Urothelium cell line (cell line): ENCODE measurements at places on chromosomes 3 and 15.

- DNase-seq, result peak; percentile 38
These were observed at the start of gene ST8SIA2 for GRCh38 chr15:92393071-92393979. Gene ST8SIA2 (plus strand): TSS chr15:92393881. CDS start chr15:92394065, 184 bp downstream.

- DNase-seq, result no peak
These were observed 7.8 kb downstream of the ADAMTS17 start for GRCh38 chr15:100334015-100334414.

GRCh38 chr15:64232400-64232799, 69.6 kb upstream of the PPIB start:
- peak; percentile 14 for DNase-seq

DNA sequence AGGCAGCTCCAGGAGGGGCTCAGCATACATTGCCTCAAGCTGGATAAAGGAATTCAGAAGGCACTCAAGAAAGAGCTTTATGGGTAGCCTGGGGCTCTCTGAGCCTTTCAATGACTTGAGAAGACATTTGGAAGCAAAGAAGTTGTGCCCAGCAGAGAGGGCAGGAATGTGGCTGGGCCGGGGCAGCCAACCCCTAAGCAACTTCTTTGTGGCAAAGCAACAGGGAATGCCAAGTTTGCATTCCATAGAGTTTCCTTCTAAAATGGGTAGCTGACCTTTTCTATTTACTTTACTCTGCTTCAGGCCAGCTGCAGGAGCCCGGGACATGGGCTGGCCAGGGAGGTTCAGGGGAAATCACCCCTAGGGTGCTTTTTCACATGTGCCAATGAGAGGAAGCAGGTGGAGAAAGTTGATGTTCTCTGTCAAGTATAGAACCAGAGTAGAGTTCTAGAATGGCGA, 45.6 kb downstream of the CCDC12 start:
- no peak for DNase-seq

DNA sequence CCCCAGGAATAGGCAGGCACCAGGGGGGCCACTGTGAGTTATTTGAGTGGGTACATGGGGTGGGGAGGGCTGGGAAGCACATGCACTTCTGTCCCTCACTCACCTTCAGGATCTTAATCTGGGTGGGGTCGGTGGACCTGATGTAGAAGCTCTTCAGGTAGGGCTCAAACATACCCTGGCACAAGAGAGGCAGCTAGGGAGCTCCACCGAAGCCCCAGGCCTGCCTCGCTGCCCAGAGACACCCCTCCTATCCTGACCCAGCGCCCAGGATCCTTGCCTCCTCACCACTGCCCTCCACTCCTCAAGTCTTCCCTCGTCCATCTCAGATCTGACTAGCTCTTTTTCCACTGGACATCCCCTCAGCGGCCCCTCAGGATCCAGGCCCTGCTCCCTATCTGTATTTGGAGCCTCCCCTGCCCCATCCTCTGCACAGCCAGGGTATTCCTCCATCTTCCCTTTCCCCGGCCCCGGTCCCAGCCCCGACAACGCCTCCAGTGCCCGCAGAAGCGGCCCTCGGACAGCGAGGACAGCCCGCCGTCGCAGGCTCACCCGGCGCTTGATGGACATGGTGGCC, 30.0 kb downstream of the AP3B2 start:
- DNase-seq, result no peak

- DNase-seq, result no peak
These were observed 120.0 kb downstream of the SLCO3A1 start for GRCh38 chr15:91973481-91973880.

DNA sequence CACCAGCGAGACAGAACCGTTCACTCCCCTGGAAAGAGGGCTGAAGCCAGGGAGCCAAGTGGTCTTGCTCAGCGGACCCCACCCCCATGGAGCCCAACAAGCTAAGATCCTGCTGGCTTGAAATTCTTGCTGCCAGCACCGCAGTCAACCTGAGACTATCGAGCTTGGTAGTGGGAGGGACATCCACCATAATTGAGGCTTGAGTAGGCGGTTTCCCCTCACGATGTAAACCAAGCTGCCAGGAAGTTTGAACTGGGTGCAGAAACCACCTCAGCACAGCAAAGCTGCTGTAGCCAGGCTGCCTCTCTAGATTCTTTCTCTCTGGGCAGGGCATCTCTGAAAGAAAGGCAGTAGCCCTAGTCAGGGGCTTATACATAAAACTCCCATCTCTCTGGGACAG, 151.0 kb downstream of the MBNL1 start:
- no peak for DNase-seq

DNA sequence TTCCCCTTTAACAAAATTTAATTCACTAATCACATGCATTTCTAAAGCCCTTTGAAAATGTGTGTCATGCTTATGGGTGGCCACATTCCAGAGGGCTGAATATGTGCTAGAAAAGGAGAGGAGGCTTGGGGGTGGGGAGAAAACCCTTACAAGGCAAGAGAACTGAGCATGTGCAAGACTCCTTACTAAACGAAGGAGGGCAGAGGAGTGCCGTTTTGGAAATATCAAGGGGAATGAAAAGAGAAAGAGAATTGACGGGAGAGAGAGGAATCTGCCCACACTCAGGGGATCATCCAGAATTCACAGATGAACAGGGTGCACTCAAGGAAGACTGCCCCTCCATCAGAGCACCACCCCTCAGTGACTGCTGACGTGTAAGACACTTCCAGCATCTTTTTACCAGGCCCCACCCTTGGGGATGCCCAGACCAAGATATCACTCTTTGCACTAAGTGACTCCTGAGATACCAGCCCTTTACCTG, 37.9 kb upstream of the TSC22D2 start:
- peak; percentile 69 for DNase-seq

DNA sequence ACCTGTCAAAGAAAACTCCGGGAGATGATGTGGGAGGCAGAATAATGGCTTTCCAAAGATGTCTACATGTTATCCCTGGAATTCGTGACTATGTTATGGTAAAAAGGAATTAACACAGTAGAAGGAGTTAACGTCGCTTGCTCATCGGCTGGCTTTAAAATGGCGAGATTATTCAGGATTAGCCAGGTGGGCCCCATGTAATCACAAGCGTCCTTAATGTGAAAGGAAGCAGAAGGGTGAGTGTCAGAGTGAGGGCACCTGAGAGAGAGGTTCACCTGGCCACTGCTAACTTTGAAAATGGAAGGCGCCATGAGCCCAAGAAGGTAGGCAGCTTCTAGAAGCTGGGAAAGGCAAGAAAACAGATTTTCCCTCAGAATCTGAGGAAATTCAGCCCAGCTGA, 557.2 kb downstream of the EPHB1 start:
- no peak for DNase-seq

DNA sequence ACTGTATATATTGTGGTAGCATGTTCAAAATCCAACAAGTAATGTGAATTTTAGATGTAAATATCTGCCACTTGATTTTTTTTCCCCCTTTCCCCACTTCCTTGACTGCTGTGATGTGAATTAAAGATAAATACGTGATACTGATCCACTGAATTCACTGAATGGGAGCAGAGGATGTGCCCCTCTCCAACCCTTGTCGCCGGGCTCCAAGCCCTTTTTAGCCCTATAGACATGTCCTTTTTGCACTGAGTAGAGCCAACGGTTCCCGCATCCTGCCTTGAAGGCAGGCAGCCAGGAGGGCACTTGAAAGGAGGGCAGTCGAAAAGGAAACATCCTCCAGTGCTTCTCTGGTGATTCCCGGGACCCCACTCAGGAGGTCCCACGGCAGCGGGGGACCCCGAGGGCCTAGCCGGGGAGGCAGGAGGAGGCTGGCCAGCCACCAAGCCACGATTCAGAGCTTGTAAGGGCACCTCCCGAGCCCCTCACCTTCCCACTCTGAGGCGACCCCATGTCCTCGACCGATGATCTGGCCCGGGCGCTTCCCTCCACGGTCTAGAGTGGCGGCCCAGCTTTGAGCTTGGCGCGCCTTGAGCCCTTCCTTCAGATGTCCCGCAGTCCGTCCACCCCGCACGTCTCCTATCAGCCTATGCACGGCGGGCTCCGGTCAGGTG, 901 bp upstream of the MANF start:
- DNase-seq, result peak; percentile 41

GRCh38 chr3:126147932-126148683, 32.3 kb downstream of the ALDH1L1 start:
- peak; percentile 2 for DNase-seq

GRCh38 chr15:64947211-64947610, 35.5 kb downstream of the ANKDD1A start:
- DNase-seq, result no peak
